ENCODE measurements at places on chromosomes 1 and 21.

DNA sequence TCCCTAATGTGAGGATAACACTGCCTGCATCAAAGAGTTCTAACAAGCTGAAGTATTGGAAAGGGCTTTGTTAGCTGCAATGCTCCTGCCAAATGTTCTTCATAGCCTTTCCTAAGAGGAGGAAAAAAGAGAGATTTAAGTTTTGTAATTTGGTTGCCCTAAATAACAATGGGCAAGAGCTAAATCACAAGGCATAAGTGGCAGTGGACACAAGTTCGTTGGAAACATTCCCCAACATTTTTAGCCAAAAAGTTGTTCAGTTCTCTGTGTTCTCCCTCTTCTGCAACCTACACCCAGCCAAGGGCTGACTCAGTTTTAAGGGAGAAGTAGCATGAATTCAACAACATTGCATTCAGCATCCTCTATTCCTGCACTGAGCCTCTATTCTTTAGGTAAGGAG is 2.6 kb upstream of the UQCRHL start:
- DNase-seq, result no peak

DNA sequence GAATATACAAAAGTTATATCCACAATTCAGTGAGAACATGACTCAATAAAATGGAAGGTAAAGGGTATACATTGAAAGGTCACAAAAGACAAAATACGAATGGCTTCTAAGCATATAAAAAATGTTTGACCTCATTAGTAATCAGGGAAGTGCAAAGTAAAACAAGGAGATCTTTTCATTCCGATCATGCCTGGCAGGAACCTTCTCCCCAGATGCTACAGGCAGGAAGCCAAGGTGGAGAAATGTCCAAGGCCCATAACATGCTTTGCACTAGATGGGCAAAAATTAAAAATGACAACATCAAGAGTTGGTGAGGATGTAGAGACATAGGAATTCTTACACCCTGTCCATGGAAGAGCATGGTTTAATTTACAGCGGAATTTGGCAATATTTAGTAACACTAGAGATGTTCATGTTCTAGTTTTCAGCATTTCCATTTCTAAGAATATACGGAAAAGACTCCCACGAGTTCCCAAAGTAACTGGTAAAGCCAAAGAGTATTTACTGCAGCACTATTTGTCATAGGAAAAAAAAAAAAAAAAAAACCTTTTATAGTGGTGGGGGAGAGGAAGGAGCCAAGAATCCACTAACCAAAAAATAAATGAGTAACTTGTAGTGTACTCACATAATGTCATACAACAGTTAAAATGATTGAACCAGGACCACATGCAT is 184.5 kb upstream of the KAZN start:
- no peak for DNase-seq

- no peak for DNase-seq
Measured at GRCh38 chr1:48469616-48470480, 2.2 kb downstream of the SPATA6 start.

DNA sequence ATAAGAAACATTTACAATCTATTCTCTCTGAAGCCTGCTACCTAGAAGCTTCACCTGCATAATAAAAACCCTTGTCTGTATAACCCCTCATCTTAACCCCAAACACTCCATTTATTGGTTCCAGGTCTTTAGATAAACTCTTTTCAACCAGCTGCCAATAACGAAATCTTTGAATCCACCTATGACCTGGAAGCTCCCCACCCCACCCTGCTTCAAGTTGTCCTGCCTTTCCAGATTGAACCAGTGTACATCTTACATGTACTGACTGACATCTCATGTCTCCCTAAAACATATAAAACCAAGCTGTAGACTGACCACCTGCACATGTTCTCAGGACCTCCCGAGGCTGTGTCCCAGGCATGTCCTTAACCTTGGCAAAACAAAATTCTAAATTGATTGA is 50.7 kb upstream of the VWA5B1 start:
- no peak for DNase-seq

DNA sequence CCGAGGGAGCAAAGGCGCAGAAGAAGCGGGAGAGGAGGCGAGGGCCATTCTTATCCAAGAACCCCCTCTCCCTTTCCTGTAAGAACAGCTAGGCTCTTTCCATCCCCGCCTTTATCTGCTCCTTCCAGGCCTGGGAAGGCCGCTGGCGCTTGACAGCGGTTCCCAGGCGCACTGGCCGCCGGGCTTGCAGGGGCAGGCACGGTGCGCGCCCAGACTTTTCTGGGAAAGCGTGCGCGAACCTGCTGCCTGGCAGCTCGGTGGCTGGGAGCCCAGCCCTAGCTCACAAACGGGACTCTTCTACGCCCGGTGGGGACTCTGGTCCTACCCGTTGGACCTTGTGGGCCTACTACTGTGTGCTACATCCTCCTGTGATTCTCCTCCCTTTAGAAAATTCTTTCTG is 8.8 kb upstream of the IFNLR1 start:
- DNase-seq, result no peak

- DNase-seq, result no peak
Measured at GRCh38 chr1:205067031-205067430, 17.2 kb downstream of the TMEM81 start.

- DNase-seq, result no peak
Measured at GRCh38 chr21:32525282-32525681, 60.0 kb downstream of the TCP10L start.
